ENCODE measurements at places on chromosomes 1 and 21.

GRCh38 chr1:180042988-180043622 lies 88.5 kb downstream of the CEP350 start:
- no peak for DNase-seq

DNA sequence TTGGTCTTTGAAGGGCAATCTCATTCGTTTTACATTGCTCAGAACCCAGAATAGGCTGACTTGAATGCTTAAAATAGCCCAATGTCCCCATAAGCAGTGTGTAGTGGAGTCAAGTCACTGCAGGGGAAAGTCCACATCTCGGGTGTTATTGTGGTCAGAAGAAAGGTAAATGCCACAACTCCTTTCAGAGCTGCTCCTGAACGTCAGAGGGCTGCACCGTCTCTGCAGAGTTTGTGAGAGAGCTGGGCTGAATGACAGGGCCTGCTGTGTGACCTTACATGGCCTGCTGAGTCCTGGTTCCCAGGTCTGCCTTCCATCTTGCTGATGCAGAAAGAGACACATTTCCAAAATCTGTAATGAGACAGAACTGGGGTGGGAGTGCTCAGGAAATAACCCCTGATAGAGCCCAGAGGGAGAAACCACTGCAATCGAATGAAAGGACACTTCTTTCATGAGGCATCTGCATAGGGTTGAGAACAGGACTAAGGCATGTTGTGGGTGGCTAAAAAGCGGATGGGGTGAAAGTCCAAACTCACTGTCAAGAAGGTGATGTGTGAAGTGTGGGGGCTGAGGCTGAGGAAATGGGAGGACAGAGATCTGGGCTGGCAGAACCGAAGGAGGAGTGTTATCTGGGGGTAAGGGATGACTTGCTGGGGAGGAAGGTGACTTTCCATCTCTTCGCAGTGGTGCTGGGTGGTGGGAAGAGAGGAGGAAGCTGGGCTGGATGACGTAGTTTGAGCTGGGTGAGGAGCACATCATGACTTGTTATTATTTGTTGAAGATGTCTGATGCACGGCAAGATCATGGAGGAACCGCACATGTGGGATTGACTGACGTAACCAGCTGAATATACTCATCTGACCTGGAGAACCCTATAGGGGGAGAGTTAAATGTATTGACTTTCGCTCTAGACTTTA lies 33.7 kb downstream of the XCL2 start:
- DNase-seq: no peak

DNA sequence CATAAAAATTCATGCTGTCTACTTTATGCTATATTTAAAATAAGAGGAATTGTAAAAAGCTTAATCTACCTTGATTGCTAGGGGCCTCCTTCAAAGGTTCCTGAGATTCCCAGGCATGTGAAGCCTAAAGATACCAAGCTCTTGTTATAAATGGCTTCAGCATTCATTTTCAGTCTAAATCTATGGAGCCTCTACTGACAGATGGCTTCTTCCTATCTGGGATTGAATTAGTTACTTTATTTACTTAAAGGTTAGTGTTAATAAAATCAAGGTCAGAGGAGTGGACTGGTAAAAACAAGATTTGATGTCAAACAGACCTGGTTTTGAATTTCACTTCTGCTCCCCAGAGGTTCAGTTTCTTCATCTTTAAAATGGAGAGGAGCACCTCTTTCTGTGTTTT lies 93.7 kb downstream of the TNNI3K start:
- DNase-seq: no peak

DNA sequence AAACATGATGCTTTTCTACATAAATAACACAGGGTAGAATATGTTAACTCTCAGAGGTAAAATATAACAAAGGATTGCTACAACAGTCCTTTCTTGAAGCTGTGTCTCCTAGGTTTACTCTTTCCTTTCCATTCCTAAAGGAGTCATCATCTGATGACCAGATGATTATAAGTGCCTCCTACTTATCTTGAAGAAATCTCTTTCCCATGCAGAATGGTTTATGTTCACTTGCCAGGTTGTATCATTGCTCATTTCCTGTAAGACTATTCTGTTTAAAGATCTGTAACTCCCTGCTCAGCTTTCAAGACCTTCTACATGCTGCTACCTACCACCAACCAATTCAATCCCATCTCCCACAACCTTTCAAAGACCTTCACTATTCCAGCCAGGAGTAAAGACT lies 51.5 kb upstream of the PTCH2 start:
- DNase-seq: no peak

GRCh38 chr21:45724345-45724961 lies 80.9 kb downstream of the PCBP3 start:
- no peak for DNase-seq

- DNase-seq: no peak
Observed at GRCh38 chr1:46077644-46078043, 54.8 kb downstream of the PIK3R3 start.

- no peak for DNase-seq
Observed at GRCh38 chr21:44344541-44345183, 5.5 kb upstream of the CFAP410 start.

DNA sequence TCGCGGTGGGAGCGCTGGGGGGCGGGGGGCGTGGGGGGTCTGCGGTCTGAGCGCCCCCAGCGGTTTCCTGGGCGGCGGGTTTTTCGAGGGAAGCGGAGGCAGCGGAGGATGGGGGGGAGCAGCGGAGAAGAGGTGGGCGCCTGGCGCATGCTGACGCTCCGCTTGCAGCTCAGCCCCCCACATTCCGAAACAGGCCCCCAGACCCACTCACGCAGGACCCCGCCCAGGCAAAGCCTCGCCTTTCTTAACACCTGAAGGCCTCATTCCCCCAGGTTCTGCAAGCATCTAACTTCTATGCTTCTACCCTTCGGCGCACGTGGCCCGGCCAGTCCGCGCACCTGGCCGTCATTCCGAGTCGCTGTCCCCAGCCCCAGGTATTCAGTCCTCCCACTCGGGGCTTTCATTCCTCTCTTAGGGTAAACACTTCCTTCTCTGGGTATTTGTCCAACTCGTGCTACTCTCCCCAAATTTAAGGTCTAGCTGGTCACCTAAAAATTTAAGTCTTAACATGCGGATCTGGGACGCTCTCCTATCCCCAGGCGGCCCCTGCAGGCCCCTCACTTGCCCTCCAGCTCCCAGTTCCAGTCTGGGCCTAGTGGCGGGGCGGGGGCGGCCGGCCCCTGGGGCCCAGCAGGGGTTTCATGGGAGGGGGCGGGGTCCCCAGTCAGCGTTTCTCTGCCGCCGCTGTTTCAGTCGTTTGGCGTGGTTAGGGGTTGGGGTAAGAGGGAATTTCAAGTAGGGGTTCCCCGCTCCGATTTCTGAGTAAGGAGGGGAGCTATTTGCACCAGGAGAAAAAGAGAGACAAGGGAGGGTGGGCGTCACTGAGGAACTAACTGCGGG lies 2.8 kb upstream of the ZBTB7B start:
- no peak for DNase-seq

GRCh38 chr1:12591267-12591938 lies 26.6 kb downstream of the DHRS3 start:
- DNase-seq: no peak

DNA sequence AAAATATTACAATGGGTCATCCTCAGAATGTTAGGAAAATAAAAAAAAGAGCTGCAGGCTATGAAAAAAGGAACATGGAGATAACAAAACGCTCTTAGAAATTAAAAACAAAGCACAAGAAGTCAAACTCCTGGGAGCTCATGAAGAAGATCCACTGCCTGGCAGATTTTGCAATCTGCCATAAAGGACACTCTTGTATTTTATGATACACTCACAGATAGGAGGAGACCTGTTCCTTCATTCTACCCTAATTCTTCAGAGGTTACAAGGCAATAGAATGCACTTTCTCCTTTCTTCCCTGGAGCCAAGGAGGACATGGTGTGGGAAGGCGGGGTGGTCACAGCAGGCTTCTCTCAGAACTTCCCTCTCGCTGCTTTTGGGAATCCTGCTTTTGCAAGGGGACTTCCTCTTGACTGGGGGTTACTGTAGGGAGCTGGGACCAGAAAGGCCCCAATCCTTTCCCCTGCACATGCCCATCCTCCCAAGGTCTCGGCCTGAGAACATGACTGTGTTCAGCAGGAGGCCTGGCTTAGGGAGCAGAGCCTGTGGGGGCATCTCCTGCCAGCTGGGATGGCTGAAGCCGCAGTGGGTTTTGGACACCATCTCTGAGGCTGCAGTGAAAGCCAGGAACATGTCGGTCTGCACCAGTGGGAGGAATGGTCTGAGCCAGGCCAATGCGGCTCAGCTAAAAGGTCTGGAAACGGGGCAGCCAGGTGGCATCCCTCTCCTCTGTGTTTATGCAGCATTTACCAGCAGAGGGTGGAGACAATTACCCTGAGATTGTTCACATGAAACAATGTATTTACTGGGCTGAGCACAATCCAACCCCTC lies 44.8 kb downstream of the GPR161 start:
- no peak for DNase-seq

DNA sequence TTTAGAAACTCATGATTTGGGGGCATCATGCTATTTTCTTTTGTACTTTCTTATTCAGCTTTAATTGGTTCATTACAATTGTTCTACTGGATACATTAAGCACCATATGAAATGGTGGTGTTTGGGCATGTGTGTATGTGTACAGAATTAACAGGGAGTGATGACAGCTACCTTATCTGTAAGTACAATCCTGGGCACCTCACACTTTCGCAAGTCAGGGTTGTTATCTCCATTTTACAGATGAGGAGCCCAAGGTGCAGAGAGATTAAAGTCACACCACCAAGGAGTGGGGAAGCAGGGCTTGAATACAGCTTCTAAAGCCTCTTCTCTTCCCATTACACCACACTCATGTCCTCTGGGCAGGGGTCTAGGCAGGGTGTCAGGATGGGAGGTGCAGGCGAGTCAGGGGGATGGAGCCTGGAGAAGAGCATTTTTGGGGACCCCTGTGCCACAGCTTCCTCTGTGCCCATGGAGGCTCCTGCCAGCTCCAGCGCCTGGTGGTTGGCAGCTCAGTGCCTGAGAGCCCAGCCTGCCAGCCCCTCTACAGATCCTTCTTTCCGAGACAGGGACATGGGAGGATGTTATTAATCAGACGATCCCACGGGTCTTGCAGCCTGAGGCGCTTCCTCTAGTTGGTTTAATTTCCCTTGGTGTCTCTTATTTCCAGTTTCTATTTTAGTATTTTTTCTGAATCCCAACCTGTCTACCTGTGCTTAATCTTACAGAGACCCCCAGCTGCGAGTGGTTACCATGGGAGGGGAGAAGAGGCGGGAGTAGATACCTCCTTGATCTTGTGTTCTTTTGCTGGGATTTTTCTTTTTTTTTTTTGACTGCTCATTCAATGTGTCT lies 126.2 kb upstream of the CD34 start:
- DNase-seq: no peak

DNA sequence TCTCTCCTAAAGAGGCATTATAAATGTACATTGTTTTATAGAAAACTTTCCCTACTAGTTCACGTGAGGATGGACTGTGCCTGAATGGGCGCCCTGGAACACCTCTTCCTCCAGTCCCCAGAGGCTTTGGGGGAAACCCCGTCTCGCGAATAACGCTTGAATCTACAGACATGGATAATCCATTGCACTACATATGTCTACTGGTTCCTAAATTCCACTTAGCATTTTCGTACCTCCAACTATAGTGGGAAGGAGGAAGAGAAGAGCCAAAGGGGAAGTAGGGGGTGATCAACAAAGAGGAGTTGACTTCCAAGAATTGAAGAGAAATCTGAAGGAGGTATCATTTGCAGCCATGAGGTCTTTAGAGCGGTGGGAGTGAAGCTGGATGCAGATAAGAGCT lies 11.1 kb downstream of the BARHL2 start:
- no peak for DNase-seq

DNA sequence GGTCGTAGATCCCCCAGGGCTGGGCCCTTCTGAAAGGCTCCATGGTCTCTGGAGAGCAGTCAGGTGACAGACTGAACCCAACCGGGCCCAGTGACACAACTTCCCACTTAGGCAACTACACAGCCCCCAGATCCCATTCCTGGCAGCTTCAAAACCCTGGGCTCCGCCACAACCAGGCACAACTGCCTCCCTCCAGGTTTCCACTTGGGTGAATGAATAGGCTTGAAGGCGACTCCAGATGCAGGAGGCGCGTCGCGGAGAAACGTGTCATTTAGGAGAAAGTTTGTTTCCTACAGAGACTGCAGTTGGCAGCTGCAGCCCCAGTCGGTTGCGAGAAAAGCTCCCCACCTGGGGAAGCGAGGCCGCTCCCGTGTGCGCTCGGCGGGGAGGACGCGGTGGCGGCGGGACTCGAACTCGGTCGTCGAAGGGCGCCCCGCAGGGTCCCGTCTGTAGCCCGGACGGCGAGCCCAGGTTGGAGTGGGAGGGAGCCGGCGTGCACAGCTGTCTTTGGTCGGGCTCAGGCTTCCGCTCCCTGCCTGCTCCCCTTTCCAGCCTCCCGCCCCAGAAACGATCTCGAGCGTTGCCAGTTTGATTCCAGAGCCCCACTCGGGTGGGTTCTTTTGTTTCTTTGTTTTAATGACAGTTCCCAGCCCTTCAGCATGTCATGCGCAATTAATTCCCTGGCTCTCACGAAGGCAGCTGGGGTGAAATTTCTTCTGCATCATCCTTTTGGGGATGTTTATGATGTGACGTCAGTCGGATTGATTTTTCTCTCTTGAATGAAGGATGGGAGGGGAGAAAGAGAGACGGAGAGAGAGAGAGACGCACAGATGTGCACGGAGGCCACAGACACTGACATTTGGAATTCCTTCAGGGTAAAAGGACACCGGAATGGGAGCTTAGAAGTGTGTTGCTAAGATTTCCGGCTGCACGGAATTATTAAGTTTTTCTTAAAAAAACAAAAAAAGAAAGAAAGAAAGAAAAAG lies 862 bp upstream of the SGIP1 start:
- DNase-seq: no peak

DNA sequence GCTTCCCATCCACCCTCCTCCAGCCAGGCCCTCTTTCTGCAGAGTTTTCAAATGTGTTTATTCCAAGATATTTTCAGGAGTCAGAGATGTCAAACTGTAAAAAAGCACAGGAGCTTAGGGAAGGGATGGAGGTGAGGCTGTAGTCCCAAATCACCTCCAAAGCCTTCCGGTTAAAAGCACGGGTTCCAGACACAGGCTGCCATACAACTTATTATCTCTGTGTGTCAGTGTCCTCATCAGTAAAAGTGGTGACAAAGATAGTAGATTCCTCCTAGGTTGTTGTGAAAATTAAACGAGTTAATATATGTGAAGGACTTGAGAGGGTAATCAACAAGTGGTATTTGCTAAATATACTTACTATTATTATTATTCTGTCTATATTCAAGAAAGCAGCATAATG lies 15.1 kb downstream of the S100A7A start:
- no peak for DNase-seq

DNA sequence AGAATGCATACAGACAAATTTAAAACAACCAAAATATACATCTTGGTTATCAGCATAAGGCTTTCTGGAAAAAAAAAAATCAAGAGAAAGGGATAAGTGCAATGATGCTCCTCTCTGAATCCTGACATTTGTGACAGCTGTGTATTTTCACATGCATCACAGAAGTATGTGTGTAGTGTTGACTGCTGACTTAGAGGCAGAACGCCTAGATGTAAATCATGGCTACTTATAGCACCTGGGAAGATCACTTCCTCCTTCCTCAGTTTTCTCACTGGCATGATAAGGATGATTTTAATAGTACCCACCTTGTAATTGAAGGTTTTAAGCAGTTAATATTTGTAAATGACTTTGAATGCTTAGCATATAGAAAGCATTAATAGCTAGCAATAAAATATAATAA lies 112.5 kb downstream of the MRPL39 start:
- DNase-seq: no peak

GRCh38 chr1:32163405-32163804 lies 16.1 kb upstream of the TXLNA start:
- DNase-seq: no peak

GRCh38 chr1:235399661-235400060 lies 32.4 kb downstream of the TBCE start:
- DNase-seq: no peak

All from MV-4-11 (cell line).